ENCODE measurements at places on chromosomes 2 and 18.

DNA sequence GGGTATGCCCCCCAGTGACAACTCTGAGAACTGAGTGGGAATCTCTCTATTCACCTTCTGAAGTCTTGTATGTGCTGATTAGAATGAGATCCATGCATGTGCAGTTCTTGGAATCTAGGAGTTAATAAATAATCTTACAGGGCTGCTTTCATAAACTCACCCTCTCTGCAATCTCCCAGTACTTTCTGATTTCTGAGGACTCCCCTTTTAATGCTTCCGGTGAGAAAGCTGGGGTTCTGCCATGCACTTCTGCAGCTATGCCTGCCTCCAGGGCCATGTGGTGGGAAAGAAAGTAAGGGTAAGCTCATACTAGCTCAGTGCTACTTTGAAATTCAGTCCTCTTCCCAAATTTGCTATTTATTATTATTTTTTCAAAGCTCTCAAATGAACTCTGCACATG, 432.9 kb downstream of the MTX2 start:
- DNase-seq, result no peak

- DNase-seq, result no peak
Observed at GRCh38 chr2:176449852-176450251, 180.6 kb downstream of the MTX2 start.

- no peak for DNase-seq
Observed at GRCh38 chr18:13471198-13471845, 252.8 kb downstream of the LDLRAD4 start.

DNA sequence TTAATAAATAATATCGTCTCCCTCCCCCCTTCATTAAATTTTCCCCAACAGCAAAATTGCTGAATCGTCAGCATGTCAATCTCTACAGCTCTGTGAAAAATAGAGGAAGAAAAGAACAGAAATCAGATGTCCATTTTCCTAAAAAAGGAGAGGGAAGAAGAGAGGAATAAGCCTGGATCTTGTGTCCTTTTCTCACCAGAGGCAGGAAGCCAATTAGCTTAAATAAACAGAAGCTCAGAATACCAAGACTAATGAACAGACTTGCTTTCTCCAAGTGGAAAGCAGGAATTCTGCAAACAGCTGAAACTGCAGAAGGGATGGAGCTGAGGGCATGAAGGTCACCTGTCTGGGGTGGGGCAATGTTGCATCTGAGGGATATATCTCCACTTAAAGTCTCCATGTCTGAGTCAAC, 265.7 kb downstream of the CCDC85A start:
- DNase-seq, result no peak

DNA sequence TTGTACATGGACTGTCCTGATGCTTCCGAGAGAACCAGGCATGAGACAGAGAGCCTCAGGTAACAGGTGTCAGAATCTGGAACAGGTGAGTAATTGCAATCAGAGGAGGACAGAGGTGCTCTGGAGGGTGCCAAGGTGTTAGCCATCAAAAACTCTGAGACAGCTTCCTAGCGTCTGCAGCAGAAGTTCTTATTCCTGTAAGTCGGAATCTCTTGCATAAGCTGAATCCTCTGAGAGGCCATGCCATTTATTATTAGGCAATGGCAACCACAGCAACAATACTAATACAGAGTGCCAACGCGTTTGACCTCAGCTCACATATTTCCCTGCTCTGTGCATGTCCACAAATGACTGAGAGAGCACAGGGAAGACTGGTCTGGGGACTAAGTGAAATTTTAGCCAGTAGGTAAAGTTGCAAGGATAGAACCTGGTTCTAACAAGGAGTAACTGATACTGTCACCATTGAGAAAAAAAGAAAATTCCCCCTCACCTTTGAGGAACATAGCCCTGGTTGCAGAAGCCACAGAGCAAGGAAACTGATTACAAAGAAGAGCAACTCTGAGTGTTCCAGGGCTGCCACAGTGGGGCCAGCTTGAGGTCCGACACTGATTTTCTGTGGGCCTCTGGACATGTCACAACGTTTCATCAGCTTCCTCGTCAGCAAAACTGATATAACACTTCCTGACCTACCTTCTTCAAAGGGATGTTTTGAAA, 55.1 kb upstream of the ACSL3 start:
- DNase-seq, result no peak

GRCh38 chr2:118880501-118880900, 33.1 kb upstream of the EN1 start:
- no peak for DNase-seq

GRCh38 chr2:21333684-21334083, 209.9 kb downstream of the TDRD15 start:
- no peak for DNase-seq

- DNase-seq, result no peak
Observed at GRCh38 chr2:70596739-70597138, 43.1 kb upstream of the TGFA start.

- no peak for DNase-seq
Observed at GRCh38 chr2:74264281-74264680, 65.9 kb downstream of the MTHFD2 start.

- DNase-seq, result no peak
Observed at GRCh38 chr2:60495041-60495625, 58.3 kb downstream of the BCL11A start.

GRCh38 chr18:44838971-44839666, 158.4 kb downstream of the SETBP1 start:
- no peak for DNase-seq

GRCh38 chr2:190887089-190887488, 6.5 kb downstream of the GLS start:
- no peak for DNase-seq

DNA sequence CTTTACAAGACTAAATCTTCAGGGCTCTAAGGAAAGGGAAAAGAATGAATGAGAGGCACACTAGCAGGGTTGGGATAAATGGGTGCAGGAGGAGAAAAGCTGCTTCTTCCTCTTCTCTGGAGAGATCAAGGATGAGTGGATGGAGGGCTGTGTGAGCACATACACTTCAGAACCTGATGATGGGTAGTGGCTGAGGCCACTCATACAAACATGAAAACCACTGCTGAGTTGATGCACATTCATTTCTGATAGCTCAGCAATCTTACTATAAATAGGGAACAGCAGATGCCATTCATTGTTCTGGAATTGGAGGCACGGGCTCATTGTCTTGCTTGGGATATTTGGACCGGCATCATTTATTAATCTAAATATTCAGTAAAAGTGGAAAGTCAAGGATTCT, 152.4 kb upstream of the KCTD1 start:
- no peak for DNase-seq

- no peak for DNase-seq
Observed at GRCh38 chr18:45498287-45498658, 117.0 kb upstream of the SLC14A2 start.

- no peak for DNase-seq
Observed at GRCh38 chr2:128425216-128425615, 106.5 kb upstream of the HS6ST1 start.

DNA sequence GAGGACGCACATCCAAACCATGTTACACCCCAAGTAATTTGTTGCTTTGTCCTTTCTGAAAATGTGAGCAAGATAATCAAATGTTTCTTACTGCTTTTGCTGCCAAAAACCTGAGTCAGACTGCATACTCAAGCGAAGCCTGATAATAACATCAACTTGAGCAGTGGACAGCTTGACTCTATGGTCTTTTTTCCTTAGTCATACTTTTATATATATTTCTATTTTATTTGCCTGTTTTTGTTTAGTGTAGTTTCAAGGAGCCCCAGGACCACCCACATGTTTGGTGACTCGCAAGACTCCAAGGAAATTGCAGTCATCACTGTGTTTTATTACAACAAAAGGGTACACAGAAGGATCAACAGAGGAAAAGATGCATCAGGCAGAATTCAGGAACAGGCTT, 688.4 kb upstream of the PIK3C3 start:
- DNase-seq, result no peak

GRCh38 chr2:7572450-7572849, 655.2 kb downstream of the RNF144A start:
- no peak for DNase-seq

DNA sequence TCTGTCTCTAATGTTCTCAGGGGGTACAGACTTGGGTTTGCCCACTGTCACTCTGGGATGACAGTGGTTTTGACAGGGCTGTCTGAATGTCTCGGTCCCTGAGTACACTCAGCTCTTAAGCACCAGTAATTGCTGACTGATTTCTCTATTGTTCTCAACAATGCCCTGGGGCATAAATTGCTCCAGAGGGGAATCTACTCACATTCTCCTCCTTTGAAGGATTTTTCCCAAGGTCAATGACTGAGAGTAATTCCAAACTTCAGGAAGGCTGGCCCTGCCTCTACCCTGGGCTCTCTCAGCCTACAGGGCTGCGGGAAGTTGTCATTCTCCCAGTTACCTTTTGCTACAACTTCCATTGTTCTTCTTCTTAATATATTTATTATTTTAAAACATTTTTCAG, 36.5 kb downstream of the MC2R start:
- no peak for DNase-seq

DNA sequence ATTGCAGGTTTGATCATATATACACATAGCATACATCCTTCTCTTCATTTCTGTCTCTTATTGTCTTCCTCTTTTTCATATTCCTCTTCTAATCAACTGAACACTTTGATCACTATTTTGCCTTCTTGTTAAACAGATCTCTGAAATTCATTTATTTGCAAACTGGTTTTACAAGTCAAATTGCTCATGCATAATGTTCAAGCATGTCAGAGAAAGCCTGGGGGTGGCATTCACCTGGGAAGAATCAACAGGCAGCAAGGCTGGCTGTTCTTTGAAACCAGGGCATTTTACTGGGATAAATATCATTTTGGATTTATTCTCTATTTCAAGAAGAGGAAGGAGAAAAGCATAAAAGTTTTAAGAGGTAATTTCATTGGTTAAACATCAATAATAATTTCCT, 66.9 kb upstream of the LRATD1 start:
- no peak for DNase-seq

- DNase-seq, result peak; percentile 27
Observed at GRCh38 chr2:199692489-199692888, 158.5 kb downstream of the FTCDNL1 start.

All from LNCaP clone FGC (cell line).